ENCODE measurements at places on chromosomes 12 and 14. TPM values are rescaled to one million over a fixed set of nuclear protein-coding genes. Genes with fewer than 3 reads are reported as not detected.

IRAK3 gene
- 2.0 TPM for total RNA-seq

ACADS gene
- total RNA-seq: 11.3 TPM

TSPAN19 gene
- total RNA-seq: 0.25 TPM

DIO2 gene
- 4.3 TPM for total RNA-seq

FZD10 gene
- under 0.01 TPM for total RNA-seq

TMEM116 gene
- total RNA-seq: 11.2 TPM

E2F7 gene
- 32.6 TPM for total RNA-seq

HOXC13 gene
- total RNA-seq: not detected
